ENCODE measurements at places on chromosomes 6 and 20. TPM values are rescaled to one million over a fixed set of nuclear protein-coding genes. Genes with fewer than 3 reads are reported as not detected.

DNA sequence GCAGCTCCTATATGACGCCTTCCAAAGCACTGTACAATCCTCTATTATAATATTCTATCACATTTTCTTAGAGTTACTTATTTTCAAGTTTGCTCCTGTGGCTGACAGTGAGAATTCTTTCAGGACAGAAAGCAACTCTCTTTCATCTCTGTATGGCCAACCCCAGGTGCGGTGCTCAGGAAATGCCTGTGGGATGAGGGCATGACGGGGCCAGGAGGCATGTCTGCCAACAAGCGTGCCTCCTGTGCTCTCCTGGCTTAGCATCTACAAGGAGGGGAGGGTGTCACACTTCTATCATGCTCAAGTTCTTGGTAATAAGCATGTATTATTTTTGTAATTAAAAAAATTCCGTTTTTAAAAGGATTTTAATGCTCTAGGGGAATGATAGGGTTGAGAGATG lies 11.4 kb downstream of the MRPL14 start:
- no peaks in the 10 kb centered on the region for H3K27me3 ChIP-seq
- H3K27ac ChIP-seq, result peak overlapping the region; percentile 96
- H3K4me3 ChIP-seq, result peak overlapping the region; percentile 75
- H3K36me3 ChIP-seq, result peaks cover 33% of the 10 kb centered on the region
- peak; percentile 20 for DNase-seq

WFDC2 gene
- total RNA-seq, result not detected

DNA sequence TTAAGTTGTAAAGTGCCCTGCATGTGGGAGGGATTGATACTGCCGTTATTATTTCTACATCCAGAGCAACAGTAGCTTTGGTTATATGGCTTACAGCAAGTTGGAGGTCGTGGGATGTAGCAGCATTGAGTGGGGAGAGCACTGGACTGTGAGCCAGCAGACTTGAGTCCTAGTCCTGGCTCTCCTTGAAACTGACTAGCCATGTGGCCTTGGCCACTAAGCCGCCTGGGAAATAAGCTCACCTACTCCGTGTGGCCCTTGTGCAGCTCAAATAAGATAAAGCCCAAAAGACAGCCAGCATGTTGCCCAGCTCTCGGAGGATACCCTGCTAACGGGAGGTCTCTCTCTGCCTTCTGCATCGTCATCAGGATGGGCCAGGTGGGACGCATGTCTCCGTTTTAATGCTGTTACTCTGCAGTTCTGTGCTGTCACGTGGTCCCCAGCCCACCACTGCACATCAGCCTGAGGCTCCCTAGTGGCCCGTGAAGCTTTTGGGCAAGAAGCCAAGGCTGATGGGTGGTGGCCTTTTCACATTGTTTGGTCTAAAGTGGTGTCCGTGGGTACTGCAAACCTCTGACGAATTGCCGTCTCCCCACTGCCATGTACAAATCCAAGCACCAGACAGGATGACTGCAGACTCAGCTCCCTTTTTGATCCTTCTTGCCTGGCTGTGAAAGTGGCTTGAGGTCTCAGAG lies 7.9 kb downstream of the EPB41L1 start:
- DNase-seq, result no peak
- peaks cover 6% of the 10 kb centered on the region for H3K4me1 ChIP-seq
- H3K4me3 ChIP-seq, result no peak overlapping the region
- H3K36me3 ChIP-seq, result no peaks in the 10 kb centered on the region
- peaks cover 3% of the 10 kb centered on the region for H3K27me3 ChIP-seq
- H3K27ac ChIP-seq, result no peak overlapping the region

GLP1R gene
- total RNA-seq, result not detected

DNA sequence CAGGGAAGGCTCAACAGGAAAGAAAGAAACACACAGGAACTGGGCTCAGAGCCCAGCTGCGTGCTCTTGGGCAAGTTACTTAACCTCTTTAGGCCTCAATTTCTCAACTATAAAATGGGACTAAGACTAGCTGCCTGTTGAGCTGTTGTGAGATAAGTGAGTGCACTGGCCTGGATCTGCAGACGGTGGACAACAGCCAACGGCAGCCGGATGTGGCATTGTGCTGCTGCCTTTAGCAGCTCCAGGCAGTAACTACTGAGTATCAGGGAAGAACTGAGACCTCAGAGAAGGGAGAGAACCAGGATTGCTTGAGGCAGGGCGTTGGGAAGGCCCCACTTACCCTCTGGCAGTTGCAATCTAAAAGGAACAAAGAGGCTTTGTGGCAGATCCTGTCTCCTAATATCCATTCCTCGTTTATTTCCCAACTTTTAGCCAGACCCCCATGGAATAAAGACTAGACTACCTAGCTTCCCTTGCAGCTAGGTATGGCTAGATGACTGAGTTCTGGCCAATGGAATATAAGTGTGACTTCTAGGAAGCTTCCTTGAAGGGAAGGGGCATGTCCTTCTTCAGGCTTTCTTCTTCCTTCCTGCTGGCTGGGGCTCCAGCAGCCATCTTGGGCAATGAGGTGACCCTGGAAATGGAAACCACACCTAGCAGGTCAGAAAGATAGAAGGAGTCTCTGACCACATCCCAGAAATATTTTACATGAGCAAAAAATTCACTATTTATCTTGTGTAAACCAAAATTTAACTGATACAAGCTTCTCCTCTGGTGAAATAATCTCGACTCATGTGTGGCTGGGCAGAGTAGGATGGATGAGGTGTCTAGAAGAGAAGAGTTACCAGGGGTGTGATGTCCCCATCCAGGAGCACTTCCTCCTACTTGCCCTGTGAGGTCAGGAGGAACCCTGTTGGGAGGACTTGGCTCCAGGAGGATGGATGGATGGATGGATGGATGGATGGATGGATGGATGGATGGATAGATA lies 67.6 kb downstream of the MRPL14 start:
- peak overlapping the region; percentile 94 for H3K27ac ChIP-seq
- peak overlapping the region; percentile 64 for H3K4me3 ChIP-seq
- H3K4me1 ChIP-seq, result peaks cover 95% of the 10 kb centered on the region
- no peaks in the 10 kb centered on the region for H3K36me3 ChIP-seq
- DNase-seq, result peak; percentile 75

DNA sequence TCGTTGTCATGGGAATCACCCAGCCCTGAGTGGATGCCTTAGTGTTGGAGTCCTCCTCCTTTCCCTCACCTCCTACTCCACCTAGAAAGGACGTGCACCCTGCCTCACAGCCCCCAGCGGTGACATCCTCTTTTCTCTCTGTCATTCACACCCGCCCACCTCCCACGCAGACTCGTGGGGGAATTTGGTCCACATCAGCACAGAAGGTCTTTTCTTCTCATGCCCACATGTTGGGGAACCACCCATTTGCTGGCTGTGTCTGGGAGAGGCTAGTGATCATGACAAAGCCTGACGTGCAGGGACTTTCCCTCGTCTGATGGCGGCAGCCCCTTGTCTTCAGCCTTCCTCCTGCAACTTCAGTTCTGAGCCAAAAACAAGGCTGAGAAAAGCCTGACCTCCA lies 96.0 kb upstream of the CNKSR3 start:
- H3K4me3 ChIP-seq, result no peak overlapping the region
- H3K4me1 ChIP-seq, result peaks cover 13% of the 10 kb centered on the region
- H3K27ac ChIP-seq, result no peak overlapping the region
- H3K36me3 ChIP-seq, result no peaks in the 10 kb centered on the region
- peaks cover 38% of the 10 kb centered on the region for H3K27me3 ChIP-seq
- DNase-seq, result no peak

HLA-DQB2 gene
- total RNA-seq, result not detected

DNA sequence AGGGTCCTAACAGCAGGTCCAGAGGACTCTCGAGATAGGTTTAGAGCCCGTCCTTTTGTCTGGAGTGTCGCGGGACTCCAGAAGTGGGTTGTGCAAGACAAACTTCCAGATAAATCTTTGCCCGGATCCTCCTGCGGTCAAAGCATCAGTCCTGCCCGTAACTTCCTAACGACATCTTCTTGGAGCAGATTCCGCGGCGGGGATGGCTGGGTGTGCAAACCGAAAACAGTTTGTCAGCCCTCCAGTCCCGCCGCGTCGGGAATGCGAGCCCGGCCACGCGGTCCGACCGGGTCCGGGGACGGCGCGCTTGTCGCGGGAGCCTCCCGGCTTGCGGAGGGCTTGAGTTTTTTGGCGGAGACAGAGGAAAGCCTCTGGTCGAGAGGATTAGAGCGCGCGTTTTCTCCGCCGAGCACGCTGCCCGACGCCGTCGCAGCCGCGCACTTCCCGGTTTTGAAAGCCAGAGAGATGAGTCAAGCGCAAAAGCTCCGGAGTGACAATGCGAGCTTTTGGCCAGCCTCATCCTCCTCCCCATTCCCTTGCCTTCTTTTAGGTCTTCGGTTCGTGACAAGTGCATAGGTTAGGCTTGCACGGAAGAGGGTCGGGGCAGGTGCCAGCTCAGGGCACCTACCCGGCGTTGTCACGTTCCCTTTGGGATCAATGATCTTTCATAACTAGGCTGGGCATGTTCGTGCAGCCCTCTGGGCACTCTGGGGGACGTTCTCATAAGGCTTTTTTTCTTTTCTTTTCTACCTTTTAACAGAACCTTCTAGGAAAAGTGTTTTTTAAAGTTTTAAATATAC lies 91.3 kb upstream of the PRDM1 start:
- peaks cover 9% of the 10 kb centered on the region for H3K36me3 ChIP-seq
- peaks cover 50% of the 10 kb centered on the region for H3K4me1 ChIP-seq
- peak overlapping the region; percentile 97 for H3K27ac ChIP-seq
- peak; percentile 75 for DNase-seq
- H3K4me3 ChIP-seq, result peak overlapping the region; percentile 95

- no peak overlapping the region for H3K4me3 ChIP-seq
- H3K36me3 ChIP-seq, result peaks cover 16% of the 10 kb centered on the region
- no peak for DNase-seq
- H3K4me1 ChIP-seq, result peaks cover 37% of the 10 kb centered on the region
- no peak overlapping the region for H3K27ac ChIP-seq
These were observed 82.6 kb upstream of the NFATC2 start for GRCh38 chr20:51625105-51625504.

GRCh38 chr6:80223743-80224212 lies 117.3 kb downstream of the BCKDHB start:
- no peak overlapping the region for H3K27ac ChIP-seq
- H3K27me3 ChIP-seq, result peaks cover 1% of the 10 kb centered on the region
- H3K4me1 ChIP-seq, result peaks cover 23% of the 10 kb centered on the region
- peak; percentile 17 for DNase-seq

DNA sequence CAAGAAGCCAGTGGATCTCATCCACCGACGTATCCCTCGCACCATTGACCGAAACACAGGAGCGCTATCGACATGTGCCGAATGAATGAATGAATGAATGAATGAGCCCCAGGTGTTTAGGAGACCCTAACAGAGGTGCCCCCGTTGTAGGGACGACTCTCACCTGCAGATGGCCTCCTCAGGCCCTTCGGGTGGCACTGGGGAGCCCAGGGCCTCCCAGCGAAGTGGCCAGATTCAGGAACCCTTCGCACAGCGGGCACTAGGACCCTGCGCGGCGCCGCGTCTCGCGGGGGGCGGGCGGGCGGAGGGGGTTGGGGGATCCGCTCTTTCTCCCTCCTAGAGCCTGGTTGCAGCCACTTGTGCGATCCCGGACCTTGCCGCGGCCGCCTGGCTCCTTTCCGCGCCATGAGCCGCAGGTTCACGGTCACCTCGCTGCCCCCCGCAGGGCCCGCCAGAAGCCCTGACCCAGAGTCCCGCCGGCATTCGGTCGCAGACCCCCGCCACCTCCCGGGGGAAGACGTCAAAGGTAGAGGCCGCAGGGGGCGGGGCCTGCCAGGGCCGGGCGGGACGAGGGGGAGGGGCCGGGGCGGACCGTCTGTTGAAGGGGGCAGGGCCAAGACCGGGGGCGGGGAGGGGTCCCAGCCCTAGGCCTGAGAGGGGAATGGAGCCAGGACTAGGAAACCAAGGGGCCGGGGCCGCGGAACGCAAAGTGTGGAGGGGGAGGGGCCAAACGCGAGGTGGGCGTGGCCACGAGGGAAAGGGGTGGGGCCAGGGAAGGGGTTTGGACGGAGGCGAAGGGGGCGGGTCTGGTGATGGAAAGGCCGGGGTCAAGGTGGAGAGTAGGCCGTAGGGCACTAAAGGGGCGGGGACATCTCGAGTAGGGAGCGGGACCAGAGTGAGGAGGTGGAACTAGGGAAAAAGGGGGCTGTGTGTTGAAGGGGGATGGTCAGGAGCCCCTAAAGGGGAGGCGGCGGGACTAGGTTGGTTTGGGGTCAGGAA lies 7.4 kb upstream of the SLC12A5 start:
- H3K36me3 ChIP-seq, result no peaks in the 10 kb centered on the region
- H3K27ac ChIP-seq, result no peak overlapping the region
- no peak for DNase-seq
- no peaks in the 10 kb centered on the region for H3K4me1 ChIP-seq

DNA sequence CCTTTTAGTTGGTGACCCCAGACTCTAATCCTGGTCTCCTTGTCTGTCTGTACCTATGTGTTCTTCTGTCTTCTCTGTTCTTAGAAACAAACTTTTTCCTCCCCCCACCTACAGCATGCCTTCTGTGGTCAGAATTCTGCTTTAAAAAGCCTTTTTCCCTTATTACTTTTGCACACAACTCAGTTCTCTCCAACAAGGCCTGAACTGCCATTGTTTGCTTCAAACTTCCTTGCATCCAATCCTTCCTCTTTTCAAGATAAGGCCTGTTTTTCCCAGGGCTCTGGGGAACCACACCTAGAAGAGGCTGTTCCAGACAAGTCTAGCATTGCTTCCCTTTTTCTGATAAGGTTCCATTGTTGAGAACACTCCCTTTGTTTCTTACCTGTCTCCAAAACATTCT lies 22.2 kb upstream of the NCOA3 start:
- no peaks in the 10 kb centered on the region for H3K27me3 ChIP-seq
- H3K27ac ChIP-seq, result no peak overlapping the region
- H3K4me3 ChIP-seq, result no peak overlapping the region

DNA sequence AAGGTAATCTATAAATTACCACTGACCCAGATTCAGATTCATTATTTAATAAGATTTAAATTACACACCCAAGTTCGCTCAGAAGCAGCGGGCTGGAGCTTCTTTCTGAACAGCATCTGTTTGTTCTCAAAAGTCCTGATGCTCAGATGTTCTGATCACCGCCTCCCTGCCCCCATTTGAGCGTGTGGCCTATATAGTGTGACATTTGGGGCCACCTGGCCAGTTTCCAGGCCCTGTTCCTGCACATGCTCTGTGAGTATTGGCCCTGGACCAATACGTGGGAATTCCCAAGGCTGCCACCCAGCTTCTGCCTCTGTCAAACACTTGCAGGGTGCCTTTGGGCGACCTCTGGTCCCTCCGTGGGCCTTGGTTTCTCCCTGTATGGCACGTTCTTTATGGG lies 228.8 kb downstream of the TFAP2C start:
- H3K27me3 ChIP-seq, result peaks cover 32% of the 10 kb centered on the region
- H3K27ac ChIP-seq, result no peak overlapping the region
- no peak for DNase-seq
- H3K36me3 ChIP-seq, result no peaks in the 10 kb centered on the region

SLC22A3 gene
- total RNA-seq, result not detected

GRCh38 chr6:135053406-135053805 lies 1.2 kb downstream of the HBS1L start:
- H3K27me3 ChIP-seq, result no peaks in the 10 kb centered on the region
- H3K36me3 ChIP-seq, result peaks cover 6% of the 10 kb centered on the region
- peak overlapping the region; percentile 96 for H3K4me3 ChIP-seq
- no peak for DNase-seq

MACROD2 gene
- 0.24 TPM for total RNA-seq

THBS2 gene
- 172 TPM for total RNA-seq

EFCAB8 gene
- not detected for total RNA-seq

OR12D3 gene
- not detected for total RNA-seq

LATS1 gene
- total RNA-seq, result 24.7 TPM

FAM83C gene
- total RNA-seq, result not detected

GRCh38 chr6:32081168-32081990 lies 27.8 kb downstream of the TNXB start:
- DNase-seq, result peak; percentile 81
- H3K27ac ChIP-seq, result peak overlapping the region; percentile 86
- H3K27me3 ChIP-seq, result peaks cover 6% of the 10 kb centered on the region
- peak overlapping the region; percentile 30 for H3K4me3 ChIP-seq

SMOC2 gene
- not detected for total RNA-seq

LRRC73 gene
- 1.7 TPM for total RNA-seq
